ENCODE measurements at places on chromosomes 12 and 14.

DNA sequence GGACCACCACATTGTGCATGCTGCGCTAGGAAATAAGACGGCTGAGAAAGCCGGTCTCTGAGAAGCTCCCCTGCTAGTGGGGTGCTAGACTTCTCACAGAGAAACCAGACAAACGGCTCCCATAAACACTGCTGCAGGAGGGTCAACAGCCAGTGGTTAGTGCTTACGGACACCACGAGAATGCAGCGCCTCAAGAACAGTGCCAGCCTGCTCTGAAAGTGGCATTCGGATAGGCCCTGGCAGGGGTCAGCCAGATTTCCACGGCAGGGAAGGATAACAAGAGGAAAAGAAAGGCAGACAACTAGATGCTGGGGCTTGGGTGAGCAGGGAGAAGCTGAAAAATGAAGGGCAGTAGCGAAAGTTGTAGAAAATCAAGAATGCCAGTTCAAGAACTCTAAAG, 26.4 kb downstream of the PPTC7 start:
- DNase-seq: no peak

DNA sequence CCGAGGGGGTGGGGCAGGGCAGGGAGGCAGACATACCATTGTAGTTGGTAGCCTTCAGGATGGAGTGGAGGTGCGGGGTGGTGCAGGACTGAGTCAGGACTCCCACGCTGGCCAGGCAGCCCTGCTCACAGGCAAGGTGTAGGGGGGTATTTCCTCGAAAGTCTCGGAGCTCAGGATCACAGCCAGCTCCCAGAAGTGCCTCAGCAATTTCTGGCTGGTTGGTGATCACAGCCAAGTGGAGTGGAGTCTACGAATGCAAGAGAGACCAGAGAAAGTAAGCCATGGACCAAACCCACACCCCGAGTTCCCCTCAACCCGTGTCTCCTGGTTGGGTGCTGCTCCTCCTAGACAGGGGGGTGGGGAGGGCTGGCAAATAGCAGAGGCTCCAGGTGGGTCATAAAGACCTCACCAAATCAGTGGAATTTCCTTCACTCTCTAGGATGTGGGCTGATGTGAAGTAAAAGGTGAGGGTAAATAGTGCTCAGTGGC, 1.4 kb downstream of the NFKBIA start:
- peak; percentile 57 for DNase-seq

- no peak for DNase-seq
Measured at GRCh38 chr12:95922231-95922630, 20.2 kb downstream of the CCDC38 start.

DNA sequence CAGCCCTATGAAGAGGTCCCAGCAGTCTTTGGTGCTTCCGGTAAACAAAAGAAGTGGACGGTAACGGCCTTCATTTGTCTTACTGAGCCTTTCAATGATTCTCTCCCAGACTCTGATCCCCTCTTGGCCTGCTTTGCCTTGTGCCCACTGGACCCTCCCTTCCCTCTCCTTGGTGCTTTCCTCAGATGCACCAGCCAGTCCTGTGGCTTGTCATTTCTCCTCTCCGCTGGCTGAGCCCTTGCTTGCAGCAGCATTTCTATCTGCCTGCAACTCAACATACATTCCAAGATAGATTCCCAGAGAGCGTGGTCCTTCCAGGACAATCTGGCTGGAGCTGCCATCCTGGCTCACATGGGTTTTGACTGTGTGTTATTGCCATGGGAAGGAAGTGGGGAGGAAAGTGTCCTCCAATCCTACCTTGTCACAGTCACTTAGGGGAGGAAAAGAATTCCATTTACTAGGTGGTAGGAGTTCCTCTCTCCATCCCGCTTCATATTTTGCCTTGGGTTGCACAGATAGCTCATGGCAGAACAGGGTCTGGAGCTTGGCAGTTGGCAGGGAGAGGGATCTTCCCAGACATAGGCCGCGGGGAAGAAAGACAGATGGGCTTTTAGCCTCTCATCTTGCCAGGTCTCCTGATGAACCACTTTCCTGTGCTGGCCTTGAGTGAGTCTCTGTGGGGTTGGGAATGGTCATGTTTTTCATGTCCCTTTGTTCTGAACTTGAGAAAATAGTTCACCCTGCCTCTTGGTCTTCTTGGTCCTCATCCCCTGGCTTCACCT, 92.8 kb upstream of the KCNA1 start:
- no peak for DNase-seq

GRCh38 chr14:33737446-33737845, 213.4 kb downstream of the EGLN3 start:
- no peak for DNase-seq

GRCh38 chr12:98453070-98453469, 62.3 kb upstream of the TMPO start:
- no peak for DNase-seq

GRCh38 chr14:24232645-24233537, at the start of gene GMPR2:
TSS of gene GMPR2 (plus strand) at chr14:24232929. CDS start at chr14:24233254, 325 bp downstream.
- DNase-seq: no peak

GRCh38 chr12:95429172-95429510, 44.8 kb upstream of the METAP2 start:
- no peak for DNase-seq

Data from stimulated activated CD4-positive, alpha-beta T cell treated with anti-CD3 and anti-CD28 coated beads, Interleukin-2, amount 100 ng/mL, for 4 hours (primary cell).